Aorta (tissue), 5 donors: ENCODE measurements at places on chromosomes 4 and X. TPM values are rescaled to one million over a fixed set of nuclear protein-coding genes. Genes with fewer than 3 reads are reported as not detected.

Gene NEXMIF
- not detected for polyA plus RNA-seq

Gene SSX4
- polyA plus RNA-seq: not detected

Gene GPM6B
- polyA plus RNA-seq: 15.4 TPM

Gene GLUD2
- polyA plus RNA-seq: 0.38 TPM

Gene PPARGC1A
- polyA plus RNA-seq: 0.67 TPM

Gene DOK7
- polyA plus RNA-seq: 5.1 TPM

Gene NEIL3
- polyA plus RNA-seq: not detected

Gene WNK3
- under 0.01 TPM for polyA plus RNA-seq

Gene LRIT3
- 0.49 TPM for polyA plus RNA-seq
